Activated naive CD4-positive, alpha-beta T cell treated with anti-CD3 and anti-CD28 coated beads for 36 hours (primary cell): ENCODE measurements at places on chromosomes 3 and 15. TPM values are rescaled to one million over a fixed set of nuclear protein-coding genes. Genes with fewer than 3 reads are reported as not detected.

DNA sequence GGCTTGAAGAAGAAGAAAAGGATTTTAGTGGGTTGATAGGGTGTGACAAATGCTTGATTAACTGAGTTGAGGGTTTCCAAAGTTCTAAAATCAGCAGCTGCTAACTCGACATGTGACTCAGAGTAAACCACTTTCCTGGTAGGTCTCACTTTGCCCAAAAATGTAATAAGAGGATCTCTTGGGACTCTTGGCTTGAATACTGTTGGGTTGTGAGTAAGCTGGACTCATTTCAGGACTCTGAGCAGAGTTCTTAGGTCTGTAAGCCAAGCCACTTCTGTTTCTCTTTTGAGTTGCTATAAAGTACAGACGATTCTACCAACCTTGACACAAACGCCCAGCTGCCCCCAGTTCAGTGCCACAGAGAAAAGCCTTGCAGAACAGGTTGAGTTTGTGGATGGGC is 241.1 kb downstream of the ZNF621 start:
- DNase-seq, result no peak

DNA sequence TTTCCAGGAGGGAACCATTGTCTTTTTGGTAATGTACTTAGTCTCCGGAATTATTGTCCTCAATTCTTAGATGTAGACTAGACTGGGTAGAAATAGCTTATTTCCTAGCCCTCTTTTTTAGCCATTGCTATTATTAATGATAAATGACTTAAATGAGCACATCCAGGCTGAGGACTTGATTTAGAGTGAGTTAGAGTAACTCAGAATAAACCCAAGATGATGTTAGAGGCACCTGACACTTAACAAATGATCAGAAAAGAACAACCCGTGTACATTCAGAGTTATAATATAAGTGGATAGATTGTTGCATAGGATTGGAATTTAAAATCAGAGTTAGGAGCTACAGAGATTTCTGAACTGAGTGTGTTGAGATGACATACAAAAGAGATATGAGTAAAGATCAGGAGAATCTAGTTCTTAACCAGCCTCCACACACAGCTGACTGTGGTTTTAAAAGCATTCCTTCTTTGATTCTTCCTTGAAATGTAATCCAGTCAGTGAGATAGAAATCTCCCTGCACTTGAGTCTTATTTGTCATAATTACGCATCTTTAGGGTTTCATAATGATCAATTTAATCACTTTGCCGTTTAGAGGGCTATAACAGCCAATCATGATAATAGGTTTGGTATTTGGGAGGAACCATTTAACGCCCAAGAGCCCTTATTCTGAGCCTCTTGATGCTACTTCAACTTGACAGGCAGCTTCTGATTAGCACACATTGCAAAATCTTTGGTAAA is 366.5 kb downstream of the GAP43 start:
- no peak for DNase-seq

The ZNF662 gene
- 1.2 TPM for total RNA-seq

DNA sequence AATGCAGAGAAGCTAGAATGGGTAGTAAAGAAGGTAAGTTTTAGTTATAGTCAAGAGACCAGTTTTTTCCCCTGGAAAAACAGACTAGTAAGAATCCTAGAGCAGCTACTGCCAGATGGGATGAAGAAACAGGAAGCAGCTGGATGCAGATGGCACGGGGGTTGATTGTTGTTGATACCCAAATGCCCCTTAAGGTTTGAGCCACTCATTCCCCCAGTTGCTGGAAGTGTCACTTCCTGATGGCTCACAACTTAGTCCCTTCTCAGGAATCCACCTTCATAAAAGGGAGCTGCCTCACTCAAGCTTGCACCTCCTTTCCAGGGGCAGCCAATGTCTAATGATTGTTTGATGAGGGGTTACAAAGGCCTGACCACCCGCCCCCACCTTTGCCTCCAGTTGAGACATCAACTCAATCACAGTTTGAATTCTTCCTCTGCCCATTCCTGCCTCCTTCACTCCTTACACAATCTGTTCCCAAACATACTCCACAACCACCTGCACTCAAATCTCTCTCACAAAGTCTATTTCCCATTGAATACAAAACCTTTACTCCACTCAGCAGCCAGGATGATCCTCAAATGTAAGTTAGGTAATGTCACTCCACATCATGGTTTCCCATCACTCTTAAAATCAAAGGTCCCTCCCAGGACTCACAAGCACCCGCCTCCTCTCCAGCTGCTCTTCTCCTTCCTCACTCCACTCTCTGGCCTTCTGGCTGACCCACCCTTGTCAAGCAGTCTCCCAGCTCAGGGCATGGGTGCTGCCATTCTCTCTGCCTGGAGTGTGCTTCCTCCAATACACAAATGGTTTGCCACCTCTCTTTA is 450.1 kb upstream of the THBS1 start:
- no peak for DNase-seq

DNA sequence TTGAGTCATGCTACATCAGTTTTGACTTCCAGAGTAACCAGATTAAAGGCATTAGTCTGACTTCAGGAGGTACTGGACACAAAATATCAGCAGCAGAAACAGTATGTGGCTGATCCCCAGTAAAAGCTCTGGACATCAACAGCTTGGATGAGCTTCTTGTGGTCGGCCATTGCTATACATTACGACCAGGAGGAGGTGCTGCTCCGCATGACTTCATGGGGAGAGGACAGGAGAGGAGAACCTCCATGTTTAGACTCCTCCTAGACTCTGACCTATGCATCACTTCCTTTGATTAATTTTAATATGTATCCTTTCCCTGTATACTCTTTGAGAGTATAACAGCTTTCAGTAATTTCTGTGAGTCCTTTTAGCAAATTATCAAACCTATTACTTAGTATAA is 285.6 kb upstream of the ARHGEF26 start:
- no peak for DNase-seq

The SLC35G2 gene
- 0.31 TPM for total RNA-seq

The CIB2 gene
- 2.1 TPM for total RNA-seq

The P2RY12 gene
- not detected for total RNA-seq

DNA sequence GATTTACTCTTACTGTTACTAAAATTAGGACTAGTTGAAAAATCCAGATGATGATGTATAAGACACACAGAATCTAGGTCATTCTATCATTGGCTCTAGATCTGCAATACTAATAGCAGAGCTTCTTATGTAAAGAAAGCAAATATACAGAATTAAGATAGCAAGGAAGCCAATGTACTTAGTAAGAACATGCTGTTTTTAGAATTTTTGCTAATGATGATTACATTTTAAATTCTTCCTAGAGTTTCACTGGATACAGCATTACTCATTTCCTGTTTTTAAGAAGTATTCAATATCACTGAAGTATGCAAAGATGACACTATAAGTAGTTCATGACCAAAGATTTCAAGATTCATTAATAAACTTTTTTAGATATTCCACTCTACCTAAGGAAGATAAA is 60.7 kb downstream of the CFAP20DC start:
- DNase-seq, result no peak

The CIDEC gene
- not detected for total RNA-seq

- no peak for DNase-seq
These were observed 84.1 kb downstream of the ZNF609 start for GRCh38 chr15:64544450-64544849.

- DNase-seq, result no peak
These were observed 96.9 kb downstream of the ZPLD1 start for GRCh38 chr3:102531686-102532085.

The FBXW12 gene
- total RNA-seq, result not detected

The GOLGA8G gene
- not detected for total RNA-seq

DNA sequence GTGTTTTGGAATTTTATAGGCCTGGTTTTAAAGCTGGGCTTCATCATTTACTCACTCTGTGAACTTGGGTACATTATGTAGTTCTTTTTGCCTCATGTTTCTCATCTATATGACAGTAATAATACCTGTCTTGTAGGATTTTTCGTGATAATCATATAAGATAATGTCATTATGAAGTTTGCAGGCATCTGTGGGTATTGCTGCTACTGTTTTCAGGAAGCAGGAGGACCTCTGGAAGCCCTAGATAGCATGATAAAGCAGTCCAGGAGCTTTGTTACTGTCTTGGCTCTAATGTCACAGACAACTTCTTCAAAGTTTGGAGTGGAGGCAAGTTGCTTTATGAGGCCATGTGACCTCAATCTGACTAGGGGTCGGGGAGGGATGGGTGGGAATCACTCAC is 145.0 kb upstream of the MEIS2 start:
- DNase-seq, result no peak

The EBLN2 gene
- 5.0 TPM for total RNA-seq
